Keratinocyte (primary cell): ENCODE measurements at places on chromosomes 2 and 18. TPM values are rescaled to one million over a fixed set of nuclear protein-coding genes. Genes with fewer than 3 reads are reported as not detected.

- no peak for DNase-seq
These were observed 45.3 kb downstream of the BIRC6 start for GRCh38 chr2:32402091-32402490.

- DNase-seq = no peak
These were observed 85.9 kb downstream of the ZNF236 start for GRCh38 chr18:76908277-76908676.

GRCh38 chr2:74646834-74647482 is 1.2 kb downstream of the M1AP start:
- DNase-seq = no peak

GRCh38 chr2:144426981-144427479 is 92.9 kb downstream of the ZEB2 start:
- no peak for DNase-seq

DNA sequence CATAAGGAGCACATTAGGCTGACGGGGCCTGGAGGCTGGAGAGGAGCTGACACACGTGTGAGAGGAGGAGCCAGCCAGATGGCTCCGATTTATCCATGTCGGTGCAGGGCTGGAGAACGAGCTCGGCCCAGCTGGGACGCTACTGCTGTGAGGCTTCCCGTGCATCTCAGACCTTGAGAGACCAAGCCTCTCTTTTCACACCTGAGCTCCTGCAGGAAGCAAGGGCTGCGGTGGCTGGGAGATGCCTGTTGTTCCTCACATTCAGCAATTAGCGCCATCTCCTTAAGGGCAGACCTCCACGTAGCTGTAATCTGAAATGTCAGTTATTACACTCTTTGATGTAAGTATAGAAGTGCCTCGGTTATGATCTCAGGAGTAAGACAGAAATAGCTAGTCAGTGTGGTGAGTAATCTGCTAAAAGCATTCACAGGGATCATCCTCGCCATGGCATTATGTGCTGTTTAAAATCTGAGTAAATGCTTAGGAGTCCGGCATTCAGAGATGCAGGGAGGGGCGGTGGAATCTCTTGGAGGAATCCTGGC is 107.9 kb downstream of the PRKCE start:
- DNase-seq = no peak

SERPINB12 gene
- 0.05 to 0.21 TPM (median 0.10 TPM) in 3 replicates for polyA plus RNA-seq

IL1RL1 gene
- 0.22 to 1.3 TPM (median 0.93 TPM) in 3 replicates for polyA plus RNA-seq

PSTPIP2 gene
- polyA plus RNA-seq = 15.4 to 30.8 TPM (median 27.3 TPM) in 3 replicates

CNGA3 gene
- polyA plus RNA-seq = 0.01 TPM in 2 of 3 replicates, not detected in the other
